Stimulated activated CD4-positive, alpha-beta T cell treated with anti-CD3 and anti-CD28 coated beads, Interleukin-1b, Interleukin-23, amount 100 ng/mL, for 48 hours (primary cell): ENCODE measurements at places on chromosomes 13 and 19.
A peak's percentile ranks its signal among the peaks of the same experiment; 100 is the strongest.

- DNase-seq = no peak
These were observed 297.4 kb downstream of the DCLK1 start for GRCh38 chr13:35833608-35834275.

DNA sequence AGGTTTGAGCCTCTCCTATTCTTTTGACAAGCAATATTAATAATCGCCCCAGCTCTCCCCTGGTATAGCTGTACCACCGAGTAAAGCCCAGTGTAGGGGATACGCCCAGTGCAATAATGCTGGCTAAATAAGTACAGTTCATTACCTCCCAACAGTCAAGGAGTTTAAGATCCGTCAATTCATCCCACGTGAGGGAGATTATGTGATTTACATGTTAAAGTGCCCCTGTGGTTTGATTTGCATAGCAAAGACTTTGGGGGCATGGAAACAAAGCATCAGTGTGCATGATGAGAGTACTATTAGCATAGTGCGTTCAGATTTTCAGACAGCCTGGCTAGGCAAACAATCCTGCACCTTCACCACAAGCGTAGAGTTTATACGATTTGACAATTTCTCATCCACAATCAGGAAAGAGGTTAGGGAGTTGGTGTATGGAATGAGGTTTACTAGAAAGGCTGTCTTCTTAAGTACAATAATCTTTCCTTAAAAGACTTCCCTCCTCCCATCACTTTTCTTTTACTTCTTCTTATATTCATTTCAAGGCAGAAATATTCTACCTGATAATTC lies 754.0 kb downstream of the DIAPH3 start:
- DNase-seq = no peak

GRCh38 chr13:23770428-23770827 lies 118.8 kb downstream of the MIPEP start:
- DNase-seq = no peak

GRCh38 chr19:35226748-35227147 lies 1.8 kb downstream of the FAM187B start:
- DNase-seq = no peak

GRCh38 chr13:95123726-95124125 lies 177.5 kb downstream of the ABCC4 start:
- no peak for DNase-seq

- no peak for DNase-seq
These were observed 54.6 kb upstream of the RAP2A start for GRCh38 chr13:97379386-97379785.

DNA sequence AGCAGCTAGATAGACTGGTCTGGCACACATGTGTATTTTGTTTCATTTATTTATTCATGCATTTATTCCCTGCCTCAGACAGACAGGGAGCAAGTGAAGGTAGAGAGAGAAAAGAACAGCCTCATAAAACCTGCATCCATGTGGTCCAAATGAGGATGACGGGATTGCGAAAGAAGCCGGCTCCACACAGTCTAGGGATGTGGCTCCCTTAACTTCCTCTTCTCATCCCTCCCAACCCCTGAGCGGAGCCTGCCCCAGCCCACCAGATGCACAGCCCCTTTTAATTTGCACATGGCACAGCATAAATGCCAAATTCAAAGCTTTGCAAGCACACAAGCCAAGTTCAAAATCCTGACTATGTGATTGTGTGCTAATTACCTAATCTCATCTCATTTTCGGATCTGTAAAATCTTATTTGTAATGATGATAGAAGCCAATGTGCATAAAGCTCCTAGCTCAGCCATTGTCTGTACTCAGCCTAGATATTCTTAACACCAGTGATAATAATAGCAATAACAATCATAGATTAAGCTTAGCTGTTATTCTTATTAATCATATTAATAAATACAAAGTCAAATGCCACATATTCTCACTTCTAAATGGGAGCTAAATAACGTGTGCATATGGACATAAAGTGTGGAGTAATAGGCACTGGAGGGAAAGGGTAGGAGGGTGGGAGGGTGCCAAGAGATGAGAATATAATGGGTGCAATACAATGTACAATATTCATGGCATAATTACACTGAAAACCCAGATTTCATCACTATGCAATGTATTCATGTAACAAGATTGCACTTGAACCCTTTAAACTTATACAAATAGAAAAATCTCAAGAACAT lies 156.3 kb downstream of the DCT start:
- no peak for DNase-seq

GRCh38 chr13:41767801-41768200 lies 193.1 kb downstream of the VWA8 start:
- DNase-seq = no peak

- no peak for DNase-seq
These were observed 156.2 kb downstream of the DNAJC3 start for GRCh38 chr13:95833126-95833525.

- peak; percentile 65 for DNase-seq
These were observed at the start of gene RASGRP4 for GRCh38 chr19:38425810-38426466. RASGRP4 (minus strand) TSS chr19:38426219; CDS start chr19:38426091, 128 bp downstream.

DNA sequence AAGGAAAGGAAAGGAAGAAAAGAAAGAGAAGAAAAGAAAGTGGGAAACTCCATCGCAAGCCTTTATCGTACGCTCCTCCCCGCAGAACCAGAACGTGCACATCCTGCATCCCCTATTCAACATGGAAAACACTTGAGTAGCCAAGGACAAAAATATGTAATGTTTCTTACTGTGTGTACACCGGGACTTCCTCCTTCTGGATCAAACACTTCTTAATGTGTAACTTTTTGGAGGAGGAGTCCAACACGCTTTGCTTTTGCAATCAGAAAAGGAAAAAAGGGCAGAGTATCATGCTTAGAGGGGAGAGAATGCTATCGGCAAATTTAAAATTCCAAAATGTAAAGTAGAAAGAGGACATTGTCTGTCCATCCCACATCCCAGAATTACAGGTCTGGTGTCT lies 7.8 kb upstream of the SHFL start:
- no peak for DNase-seq

GRCh38 chr19:47702671-47703070 lies 10.6 kb upstream of the EHD2 start:
- DNase-seq = no peak

DNA sequence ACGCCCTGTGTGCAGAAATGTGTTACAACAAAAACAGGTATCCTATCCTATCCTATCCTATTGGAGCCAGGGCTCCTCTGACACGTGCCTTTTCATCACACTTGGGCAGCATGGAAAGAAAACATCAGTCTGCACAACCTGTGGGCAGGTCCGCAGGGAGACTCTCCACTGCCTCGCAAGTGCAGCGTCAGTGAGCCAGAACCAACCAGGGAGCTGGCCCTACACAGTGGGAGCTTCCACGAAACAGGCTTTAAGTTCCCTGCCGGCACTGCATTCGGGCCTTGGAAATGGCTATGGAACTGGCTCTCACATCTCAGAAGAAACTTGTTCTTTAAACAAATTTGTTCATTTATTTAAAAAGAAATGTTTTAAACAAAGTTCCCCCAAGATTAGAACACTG lies 49.5 kb downstream of the SLC7A1 start:
- DNase-seq = no peak

DNA sequence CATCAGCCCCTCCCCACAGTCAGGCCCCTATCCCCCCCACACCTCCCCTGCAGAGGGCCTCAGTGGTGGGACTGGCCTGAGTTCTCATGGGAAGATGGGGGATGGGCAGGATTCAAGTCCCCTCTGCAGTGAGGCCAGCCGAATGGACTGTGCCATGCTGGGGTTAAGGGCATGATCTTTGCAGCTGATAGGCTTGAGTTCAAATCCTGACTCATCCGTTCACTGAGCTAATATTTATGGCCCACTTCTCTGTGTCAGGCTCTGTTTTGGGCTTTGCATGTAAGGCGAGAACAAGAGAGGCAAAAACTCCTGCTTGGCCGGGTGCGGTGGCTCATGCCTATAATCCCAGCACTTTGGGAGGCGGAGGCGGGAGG lies 20.7 kb downstream of the MARK4 start:
- DNase-seq = no peak

DNA sequence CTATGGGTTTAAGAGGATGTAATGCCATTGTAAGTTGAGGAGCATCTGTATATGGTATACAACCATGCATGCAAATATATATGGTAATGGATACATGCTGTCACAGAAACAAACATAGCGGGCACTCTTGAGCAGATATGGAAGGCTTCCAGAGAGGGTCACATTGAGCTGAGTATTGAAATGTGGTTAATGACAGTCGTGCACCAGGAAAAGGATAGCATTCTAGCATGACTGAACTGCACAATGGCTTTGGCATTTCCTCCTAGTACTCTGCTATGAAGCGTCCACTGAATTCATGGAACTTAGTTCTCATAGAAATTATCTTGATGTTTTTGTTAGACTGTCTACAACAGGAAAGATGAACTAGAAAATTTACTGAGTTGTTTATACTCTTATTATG lies 25.2 kb downstream of the DGKH start:
- no peak for DNase-seq

DNA sequence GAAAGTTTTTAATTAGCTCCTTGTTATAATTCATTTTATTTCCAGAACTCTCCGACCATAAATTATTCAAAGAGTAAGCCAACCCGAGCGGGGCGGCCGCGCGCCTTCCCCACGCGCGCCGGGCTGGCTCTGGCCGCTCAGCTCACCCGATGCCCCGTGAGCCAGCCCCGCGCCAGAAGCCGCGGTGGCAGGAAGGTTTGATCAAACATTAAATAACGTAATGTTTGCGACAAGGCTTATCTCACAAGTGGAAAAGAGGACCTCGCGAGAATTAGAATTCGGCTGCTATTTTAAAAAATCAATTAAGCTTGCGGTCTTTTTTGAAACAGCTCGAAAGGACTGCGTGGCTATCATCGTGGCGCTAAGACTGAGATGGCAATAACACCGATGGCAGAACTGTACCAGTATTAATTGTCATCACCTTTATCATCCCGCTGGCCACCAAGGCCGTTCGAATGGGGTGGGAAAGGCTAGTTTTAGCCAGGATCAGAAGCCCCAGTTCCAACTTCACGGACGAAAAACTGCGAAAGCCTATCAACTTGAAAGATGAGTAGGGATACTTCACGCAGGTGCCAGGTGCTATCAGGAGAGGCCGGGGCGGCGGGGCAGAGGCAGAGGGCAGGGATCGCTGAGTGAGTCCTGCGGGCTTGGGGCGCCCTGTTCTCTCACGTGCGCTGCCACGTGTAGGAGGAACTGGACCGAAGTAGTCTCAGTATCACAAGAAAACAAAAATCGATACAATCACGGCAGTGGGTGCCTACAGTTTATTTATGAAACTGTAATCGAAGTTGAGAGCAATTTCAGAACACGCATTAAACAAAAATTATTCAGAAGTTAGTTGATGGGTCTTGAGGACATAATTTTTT lies 6.4 kb downstream of the POU4F1 start:
- no peak for DNase-seq

DNA sequence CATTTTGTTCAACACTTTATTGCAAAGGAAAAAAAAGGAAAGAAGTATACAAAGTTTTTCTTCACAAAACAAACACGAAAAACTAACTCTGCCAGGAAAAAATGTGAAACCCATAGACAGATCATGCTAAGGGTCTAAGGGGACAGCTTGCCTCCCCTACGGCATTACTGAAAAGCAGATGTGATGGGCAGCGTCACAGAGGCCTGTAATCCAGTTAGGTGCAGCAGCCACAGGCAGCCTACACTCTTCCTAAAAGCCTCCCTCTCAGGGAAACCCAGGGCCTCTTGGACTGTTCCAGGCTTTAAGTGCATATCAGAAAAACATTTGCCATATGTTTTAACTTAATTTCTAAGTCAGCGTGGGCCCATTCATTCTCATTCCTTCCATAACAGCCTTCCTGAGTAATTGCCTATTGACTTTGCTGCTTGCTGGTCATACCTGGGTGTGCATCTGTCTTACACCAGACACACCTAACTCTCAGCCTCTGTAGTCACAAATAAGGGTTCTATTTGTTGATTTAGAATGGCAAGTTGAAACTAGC lies 135.7 kb upstream of the SERP2 start:
- no peak for DNase-seq

DNA sequence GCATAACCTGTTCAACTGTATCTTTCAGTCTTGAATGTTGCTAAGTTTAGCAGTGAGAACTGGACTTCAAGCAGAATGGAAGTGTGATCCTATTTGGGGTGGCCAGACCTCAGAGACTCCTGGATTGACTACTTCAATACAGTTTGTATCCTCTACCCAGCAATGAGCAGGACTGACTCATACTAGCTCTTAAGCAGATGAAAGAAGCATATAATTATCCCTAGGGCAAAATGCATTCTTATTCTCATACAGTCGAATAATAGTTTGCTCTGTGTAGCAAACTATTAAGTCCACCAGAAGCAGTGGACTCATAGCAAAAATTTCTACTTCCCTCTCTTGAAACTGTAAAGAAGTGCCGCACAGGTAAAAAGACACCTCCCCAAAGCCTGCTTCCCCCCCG lies 46.4 kb upstream of the FAM216B start:
- DNase-seq = no peak

DNA sequence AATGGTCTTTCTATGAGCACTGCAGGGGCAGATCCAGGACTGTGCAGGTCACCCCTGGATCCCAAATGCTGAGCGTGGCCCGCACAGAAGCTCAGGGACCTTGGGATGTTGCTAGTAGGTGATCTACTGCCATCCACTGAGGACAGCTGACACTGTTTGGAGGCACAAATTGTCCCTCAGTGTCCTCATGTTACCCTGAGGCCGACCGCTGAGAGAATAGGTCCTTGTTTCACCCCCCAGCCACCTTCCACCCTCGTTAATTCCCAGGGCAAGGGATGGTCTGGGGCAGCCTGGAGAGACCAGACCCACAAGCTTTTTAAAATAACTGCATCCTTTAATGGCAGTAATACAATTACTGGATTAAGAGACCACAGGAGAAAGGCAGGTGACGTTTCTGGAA lies 15.4 kb upstream of the TMEM160 start:
- no peak for DNase-seq

DNA sequence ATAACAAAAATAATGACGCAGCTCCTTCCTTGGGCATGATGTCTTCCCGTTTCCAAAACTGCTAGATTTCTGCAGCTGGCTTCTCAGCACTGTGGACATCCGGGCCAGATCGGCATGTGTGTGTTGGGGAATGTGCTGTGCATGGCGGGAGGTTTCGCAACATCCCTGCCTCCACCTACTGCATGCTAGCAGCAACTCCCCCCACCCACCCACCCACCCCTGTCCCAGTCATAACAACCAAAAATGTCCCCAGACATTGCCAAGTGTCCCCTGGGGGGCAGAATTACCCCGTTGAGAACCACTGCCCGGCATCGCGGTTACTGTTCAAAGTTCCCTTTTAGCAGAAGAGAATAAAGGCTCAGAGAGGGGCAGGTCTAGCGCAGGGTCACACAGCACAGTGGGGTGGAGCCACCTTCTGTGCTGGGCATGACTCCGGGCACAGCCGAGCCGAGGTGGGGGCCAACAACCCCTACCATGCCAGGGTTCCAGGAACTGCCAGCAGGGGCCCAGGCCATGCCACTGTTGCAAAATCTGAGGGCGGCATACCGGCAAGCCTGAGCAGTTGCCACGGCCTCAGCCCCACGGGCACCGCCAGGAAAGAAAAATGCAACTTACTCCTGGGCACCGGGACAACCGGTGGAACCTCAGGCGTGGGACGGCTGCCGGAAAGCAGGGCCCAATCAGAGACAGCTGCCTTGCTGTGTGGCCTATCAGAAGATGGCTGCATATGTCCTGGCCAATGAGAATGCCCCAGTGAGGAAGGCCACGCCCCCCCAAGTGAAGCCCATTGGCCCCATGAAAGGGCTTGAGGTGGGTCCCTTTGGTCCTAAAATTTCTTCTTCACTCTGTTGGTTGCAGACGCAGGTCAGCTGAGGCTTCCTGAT lies 22.5 kb upstream of the NFIC start:
- peak; percentile 54 for DNase-seq
